ENCODE measurements at places on chromosomes 12 and 14. TPM values are rescaled to one million over a fixed set of nuclear protein-coding genes. Genes with fewer than 3 reads are reported as not detected.

Gene BBS10
- total RNA-seq: 2.8 TPM

Gene C12orf50
- not detected for total RNA-seq

Gene AGAP2
- 52.0 TPM for total RNA-seq

Gene MYBPC1
- not detected for total RNA-seq

Gene MAP1LC3B2
- total RNA-seq: 0.97 TPM

Gene INHBE
- total RNA-seq: not detected

Gene KRT73
- not detected for total RNA-seq

Gene ANKRD33
- not detected for total RNA-seq

Gene RBP5
- not detected for total RNA-seq

Gene DDX55
- total RNA-seq: 28.8 TPM

- H3K4me1 ChIP-seq: no peaks in the 10 kb centered on the region
- H3K27me3 ChIP-seq: peaks cover 24% of the 10 kb centered on the region
- ATAC-seq: no peak
- no peaks in the 10 kb centered on the region for H3K36me3 ChIP-seq
Measured at GRCh38 chr12:98222135-98222534, 293.3 kb upstream of the TMPO start.

- H3K27me3 ChIP-seq: no peaks in the 10 kb centered on the region
- H3K4me1 ChIP-seq: no peaks in the 10 kb centered on the region
- ATAC-seq: no peak
Measured at GRCh38 chr14:43413084-43413483, 1094.0 kb downstream of the FSCB start.

- peaks cover 17% of the 10 kb centered on the region for H3K36me3 ChIP-seq
- no peaks in the 10 kb centered on the region for H3K4me1 ChIP-seq
- H3K27me3 ChIP-seq: no peaks in the 10 kb centered on the region
- ATAC-seq: no peak
- no peak overlapping the region for H3K4me3 ChIP-seq
Measured at GRCh38 chr12:4701395-4702190, 18.6 kb upstream of the GALNT8 start.

- no peak overlapping the region for H3K4me3 ChIP-seq
- H3K27ac ChIP-seq: no peak overlapping the region
- ATAC-seq: no peak
- no peaks in the 10 kb centered on the region for H3K36me3 ChIP-seq
- H3K4me1 ChIP-seq: no peaks in the 10 kb centered on the region
- H3K27me3 ChIP-seq: peaks cover 18% of the 10 kb centered on the region
Measured at GRCh38 chr12:124171231-124171979, 123.5 kb upstream of the RFLNA start.

DNA sequence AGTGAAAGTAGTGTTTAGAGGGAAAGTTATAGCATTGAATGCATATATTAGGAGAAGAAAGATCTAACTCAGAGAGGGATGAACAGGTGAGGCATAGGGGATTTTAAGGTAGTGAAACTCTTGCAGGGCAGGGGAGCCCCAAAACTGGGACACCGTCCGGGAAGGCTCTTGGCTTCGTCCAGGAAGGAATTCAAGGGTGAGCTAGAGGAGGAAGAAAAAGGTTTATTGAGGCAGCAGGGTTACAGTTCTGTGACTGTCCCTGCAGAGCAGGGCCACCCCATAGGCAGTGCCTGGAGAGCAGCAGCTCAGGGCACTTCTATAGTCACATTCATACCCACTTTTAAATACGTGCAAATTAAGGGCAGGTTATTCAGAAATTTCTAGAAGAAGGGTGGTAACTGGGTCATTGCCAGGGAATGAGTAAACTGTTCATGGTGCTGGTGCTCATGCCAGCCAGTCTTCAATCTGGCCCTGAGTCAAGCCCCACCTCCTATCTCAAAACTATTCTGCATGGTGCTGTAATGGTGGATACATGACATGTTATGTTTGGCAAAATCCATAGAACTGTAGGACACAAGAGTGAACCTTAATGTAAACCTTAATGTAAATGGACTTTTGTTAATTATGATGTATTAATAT is 1.2 kb upstream of the OAS1 start:
- ATAC-seq: no peak
- H3K36me3 ChIP-seq: no peaks in the 10 kb centered on the region
- H3K27me3 ChIP-seq: no peaks in the 10 kb centered on the region
- H3K4me3 ChIP-seq: peak overlapping the region; percentile 89
- H3K27ac ChIP-seq: peak overlapping the region; percentile 56
- H3K4me1 ChIP-seq: peaks cover 42% of the 10 kb centered on the region

- H3K4me1 ChIP-seq: peaks cover 9% of the 10 kb centered on the region
- H3K27me3 ChIP-seq: no peaks in the 10 kb centered on the region
- no peak overlapping the region for H3K4me3 ChIP-seq
- peak; percentile 64 for ATAC-seq
- peak overlapping the region; percentile 3 for H3K27ac ChIP-seq
Measured at GRCh38 chr14:71720978-71721624, 211.1 kb upstream of the RGS6 start.

DNA sequence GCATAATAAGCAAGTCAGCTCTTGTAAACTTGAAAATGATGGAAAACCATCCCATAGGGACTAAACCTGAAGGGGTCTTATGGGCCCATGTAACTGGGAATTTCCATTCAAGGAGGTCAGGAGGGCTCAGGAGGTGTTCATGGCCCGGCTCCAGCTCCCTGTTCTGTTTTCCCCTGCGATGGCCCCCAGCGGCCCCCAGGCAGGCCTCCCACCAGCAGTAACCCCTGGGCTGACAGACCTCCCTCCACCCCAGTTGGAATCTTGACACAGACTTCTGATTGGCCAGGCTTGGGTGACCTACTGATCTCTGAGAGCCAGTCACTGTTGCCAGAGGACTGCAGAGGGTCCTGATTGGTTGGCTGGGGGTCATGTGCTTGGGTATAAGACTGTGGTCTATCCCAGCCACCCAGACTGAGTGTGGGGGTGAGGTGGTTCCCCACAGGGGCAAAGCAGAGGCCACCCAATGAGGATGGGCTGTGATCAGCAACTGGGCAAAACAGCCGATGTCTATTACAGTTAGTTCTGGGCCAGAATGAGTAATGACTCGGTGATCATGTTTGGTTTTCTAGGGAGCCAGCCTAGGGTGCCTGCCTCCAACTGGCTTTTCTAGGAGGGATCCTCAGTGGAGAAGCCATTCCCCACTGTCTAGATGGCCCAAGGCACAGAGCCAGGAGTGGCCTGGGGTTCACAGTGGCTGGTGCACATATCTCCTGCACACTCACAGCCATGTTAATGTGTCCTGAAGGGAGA is 27.0 kb downstream of the RHOF start:
- ATAC-seq: peak; percentile 65
- H3K27me3 ChIP-seq: no peaks in the 10 kb centered on the region
- H3K36me3 ChIP-seq: peaks cover 6% of the 10 kb centered on the region
- peaks cover 4% of the 10 kb centered on the region for H3K4me1 ChIP-seq
- no peak overlapping the region for H3K4me3 ChIP-seq
- no peak overlapping the region for H3K27ac ChIP-seq

- ATAC-seq: no peak
- peaks cover 2% of the 10 kb centered on the region for H3K36me3 ChIP-seq
- H3K4me3 ChIP-seq: no peak overlapping the region
- no peaks in the 10 kb centered on the region for H3K27me3 ChIP-seq
Measured at GRCh38 chr12:95739561-95740313, 50.8 kb downstream of the NTN4 start.

GRCh38 chr12:98788396-98788795 is 143.3 kb downstream of the APAF1 start:
- no peak for ATAC-seq
- H3K27ac ChIP-seq: no peak overlapping the region
- no peaks in the 10 kb centered on the region for H3K4me1 ChIP-seq

GRCh38 chr12:96399919-96400630 is at the start of gene CDK17:
CDK17 (minus strand) TSS chr12:96400439; CDS start chr12:96334836, 65,603 bp downstream.
- peak within 1 kb of the TSS; percentile 95 for H3K4me3 ChIP-seq
- peak within 1 kb of the TSS; percentile 92 for H3K27ac ChIP-seq
- peak; percentile 66 for ATAC-seq
- H3K4me1 ChIP-seq: peaks cover 27% of the 10 kb centered on the region

- no peak for ATAC-seq
- H3K4me1 ChIP-seq: peaks cover 9% of the 10 kb centered on the region
- H3K27ac ChIP-seq: no peak overlapping the region
Measured at GRCh38 chr12:29238822-29239291, 89.8 kb downstream of the FAR2 start.

- ATAC-seq: no peak
- H3K27me3 ChIP-seq: no peaks in the 10 kb centered on the region
- H3K36me3 ChIP-seq: peaks cover 74% of the 10 kb centered on the region
- H3K4me1 ChIP-seq: peaks cover 10% of the 10 kb centered on the region
- H3K27ac ChIP-seq: no peak overlapping the region
- H3K4me3 ChIP-seq: no peak overlapping the region
Measured at GRCh38 chr12:106974511-106974910, 12.4 kb downstream of the MTERF2 start.

DNA sequence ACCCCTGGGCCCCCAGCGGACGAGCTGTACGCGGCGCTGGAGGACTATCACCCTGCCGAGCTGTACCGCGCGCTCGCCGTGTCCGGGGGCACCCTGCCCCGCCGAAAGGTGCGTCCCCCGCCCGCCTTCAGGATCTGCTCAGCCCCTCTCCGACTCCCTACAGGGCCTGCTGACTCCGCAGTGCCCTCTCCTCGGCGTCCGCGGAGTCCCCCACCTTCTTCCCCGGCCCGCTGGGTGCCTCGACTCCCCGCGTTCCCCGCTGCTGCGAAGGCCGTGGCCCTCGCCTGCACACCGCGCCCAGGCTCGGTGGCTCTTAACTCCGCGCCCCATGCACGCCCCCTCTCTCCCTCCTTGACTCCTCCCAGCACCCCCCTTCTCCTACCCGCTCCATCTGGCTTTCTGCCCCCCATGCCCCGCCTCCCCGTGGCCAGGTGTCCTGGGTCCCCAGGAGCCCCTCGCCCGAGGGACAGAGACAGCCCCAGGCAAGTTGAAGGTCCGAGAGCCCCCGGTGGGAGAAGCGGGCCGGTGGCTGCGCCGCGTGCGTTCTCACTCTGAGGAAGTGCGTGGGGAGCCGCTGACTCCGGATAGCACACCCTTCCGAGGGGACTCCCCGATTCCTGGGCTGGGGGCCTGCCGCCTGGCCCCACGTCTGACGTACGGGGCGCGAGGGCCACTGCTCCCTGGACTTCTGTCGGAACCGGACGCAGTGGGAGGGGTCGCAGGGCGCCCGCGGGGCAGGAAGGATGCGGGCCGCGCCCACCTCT is 594 bp downstream of the TAMALIN start:
- peak overlapping the region; percentile 80 for H3K4me3 ChIP-seq
- H3K27ac ChIP-seq: peak overlapping the region; percentile 78
- no peaks in the 10 kb centered on the region for H3K27me3 ChIP-seq
- H3K36me3 ChIP-seq: peaks cover 44% of the 10 kb centered on the region
- peaks cover 4% of the 10 kb centered on the region for H3K4me1 ChIP-seq

DNA sequence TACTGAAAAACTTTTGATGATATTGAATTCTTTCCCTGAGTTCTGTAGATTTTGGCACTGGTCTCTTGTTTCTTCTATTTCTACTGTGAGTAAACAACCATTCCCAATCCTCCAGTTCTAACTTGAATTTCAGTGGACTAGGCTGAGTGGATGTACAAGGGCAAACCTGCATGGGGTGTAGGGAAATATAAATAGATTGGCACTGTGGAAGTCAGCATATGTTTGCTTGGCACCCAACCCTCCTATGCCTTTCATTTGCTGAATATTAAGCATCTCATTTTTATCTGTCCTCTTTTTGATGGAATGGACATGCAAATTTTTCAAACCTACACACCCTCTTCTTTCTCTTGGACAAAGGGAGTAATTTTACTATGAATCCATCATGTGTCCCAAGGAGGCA is 828.3 kb downstream of the DIO2 start:
- no peak overlapping the region for H3K27ac ChIP-seq
- no peak for ATAC-seq
- H3K27me3 ChIP-seq: no peaks in the 10 kb centered on the region
- no peaks in the 10 kb centered on the region for H3K4me1 ChIP-seq

DNA sequence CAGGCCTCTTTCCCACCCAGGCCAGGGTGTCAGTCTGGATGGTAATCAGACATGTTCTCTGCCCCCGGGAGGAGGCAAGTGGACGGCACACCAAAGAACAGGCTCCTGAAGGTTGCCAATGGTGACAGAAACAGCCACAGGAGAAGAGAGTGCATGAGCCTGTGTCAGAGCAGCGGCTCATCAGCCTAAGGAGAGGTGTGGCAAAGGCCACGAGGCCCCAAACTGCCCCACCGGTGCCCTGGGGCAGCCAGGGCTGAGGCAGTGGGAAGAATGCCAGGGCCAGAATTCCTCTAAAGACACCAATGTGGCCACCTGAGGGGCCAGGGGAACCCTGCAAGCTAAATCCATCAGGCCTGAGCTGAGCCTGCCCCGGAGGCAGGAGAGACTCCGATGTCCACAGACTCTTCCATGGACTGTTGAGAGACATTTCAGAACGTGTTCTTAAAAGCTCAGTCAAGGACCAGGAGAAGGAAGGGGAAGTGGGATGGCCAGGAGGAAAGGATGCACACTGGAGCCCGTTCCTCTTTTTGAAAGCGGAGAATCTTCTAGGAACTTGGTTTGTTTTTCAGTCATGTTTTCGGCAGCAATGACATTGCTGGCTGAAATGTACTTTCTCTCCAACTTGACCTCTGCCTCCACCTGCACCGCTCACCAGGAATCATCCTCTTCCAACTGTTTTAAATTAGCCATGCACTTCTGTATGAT is 176.3 kb upstream of the FKBP4 start:
- H3K27me3 ChIP-seq: peaks cover 43% of the 10 kb centered on the region
- no peak overlapping the region for H3K4me3 ChIP-seq
- no peak overlapping the region for H3K27ac ChIP-seq
- no peaks in the 10 kb centered on the region for H3K36me3 ChIP-seq
- ATAC-seq: no peak

GRCh38 chr12:83018088-83018487 is 331.4 kb downstream of the TMTC2 start:
- no peak overlapping the region for H3K4me3 ChIP-seq
- H3K36me3 ChIP-seq: no peaks in the 10 kb centered on the region
- no peaks in the 10 kb centered on the region for H3K4me1 ChIP-seq

DNA sequence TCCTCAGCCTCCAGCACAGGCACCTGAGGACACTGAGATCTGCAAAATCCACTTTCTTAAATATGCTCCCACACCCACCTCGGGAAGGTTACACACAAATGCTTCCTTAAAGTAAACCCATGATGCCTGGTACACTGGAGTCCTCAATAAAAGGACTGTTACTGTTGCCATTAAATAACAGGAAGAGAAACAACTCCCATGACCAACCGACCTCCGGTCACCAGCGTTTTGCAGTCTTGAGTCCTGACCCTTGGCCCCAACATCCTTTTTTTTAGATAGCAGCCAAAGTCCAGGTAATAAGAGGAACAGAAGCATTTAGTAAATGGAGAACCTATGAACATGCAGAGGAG is 42.4 kb downstream of the ITPK1 start:
- H3K27me3 ChIP-seq: no peaks in the 10 kb centered on the region
- ATAC-seq: no peak
- H3K4me3 ChIP-seq: no peak overlapping the region
- no peak overlapping the region for H3K27ac ChIP-seq

GRCh38 chr14:102930138-102930752 is 7.8 kb downstream of the AMN start:
- no peak overlapping the region for H3K27ac ChIP-seq
- H3K36me3 ChIP-seq: no peaks in the 10 kb centered on the region
- no peak for ATAC-seq
- no peak overlapping the region for H3K4me3 ChIP-seq
- no peaks in the 10 kb centered on the region for H3K4me1 ChIP-seq
- peaks cover 8% of the 10 kb centered on the region for H3K27me3 ChIP-seq

GRCh38 chr14:49768301-49769121 is 558 bp downstream of the KLHDC2 start:
- peak overlapping the region; percentile 98 for H3K27ac ChIP-seq
- peaks cover 9% of the 10 kb centered on the region for H3K36me3 ChIP-seq
- H3K27me3 ChIP-seq: no peaks in the 10 kb centered on the region
- peak overlapping the region; percentile 91 for H3K4me3 ChIP-seq
- peak; percentile 78 for ATAC-seq

Data from activated T-helper 17 cell treated with anti-CD3 and anti-CD28 coated beads, Interleukin-2, amount 50 U/mL, for 72 hours (primary cell).